Left ventricle myocardium inferior (tissue), 1 donor: ENCODE measurements at places on chromosomes 4 and X.

- DNase-seq, result no peak
Observed at GRCh38 chr4:145564540-145564939, 54.6 kb upstream of the MMAA start.

- DNase-seq, result peak; percentile 47
Observed at GRCh38 chr4:80072228-80072743, 743 bp downstream of the ANTXR2 start.

DNA sequence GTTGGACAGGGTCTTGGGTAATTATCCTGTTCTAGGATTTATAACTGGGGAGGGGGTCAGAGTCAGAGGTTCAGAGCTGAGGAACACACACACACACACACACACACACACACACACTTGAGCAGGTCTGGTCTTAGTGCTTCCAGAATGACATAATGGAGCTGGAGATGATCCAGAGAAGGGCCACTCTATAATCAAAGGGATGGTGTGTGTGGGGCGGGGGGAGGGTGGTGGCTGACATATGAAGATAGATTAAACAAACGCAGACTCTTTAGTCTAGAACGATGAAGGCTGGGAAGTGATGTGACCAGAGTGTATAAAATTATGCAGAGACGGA, 434 bp upstream of the TMEM255A start:
- DNase-seq, result no peak

- no peak for DNase-seq
Observed at GRCh38 chrX:109889289-109890006, 113.5 kb upstream of the TMEM164 start.

DNA sequence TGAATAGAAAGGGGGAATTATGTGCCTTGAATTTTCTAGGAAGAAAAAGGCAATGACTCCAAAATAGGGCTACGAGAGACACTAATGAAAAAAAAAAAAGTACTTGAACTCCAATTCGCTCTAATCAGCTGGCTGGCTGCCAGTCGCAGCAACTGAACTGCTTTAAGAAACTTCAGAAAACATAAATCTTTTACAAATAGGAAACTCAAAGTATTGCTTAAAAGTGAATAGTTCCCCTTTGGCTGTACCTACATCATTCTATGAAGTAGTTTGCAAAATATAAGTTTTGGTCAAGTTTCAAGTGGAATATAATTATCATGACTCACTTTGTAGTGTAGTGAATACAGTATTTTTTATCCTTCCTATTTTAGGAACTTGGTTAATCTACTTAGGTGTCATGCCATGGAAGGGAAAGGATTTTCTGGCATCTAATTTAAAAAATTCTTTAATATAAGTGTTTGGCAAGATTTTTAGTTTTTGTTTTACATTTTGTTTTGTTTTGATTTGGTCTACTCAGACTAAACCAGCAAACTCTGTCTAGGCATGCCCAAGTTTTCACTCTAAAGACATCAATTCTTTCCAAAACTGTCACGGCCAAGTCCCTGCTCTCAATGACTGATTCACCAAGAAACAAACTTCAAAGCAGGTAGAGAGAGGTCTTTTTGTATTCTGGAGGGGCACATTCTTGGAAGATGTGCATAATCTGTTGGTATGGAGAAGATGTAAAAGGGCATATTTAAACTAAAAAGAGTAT, 382.4 kb upstream of the GALNT7 start:
- no peak for DNase-seq
